ENCODE measurements at places on chromosomes 2 and 18.

- DNase-seq: no peak
Observed at GRCh38 chr2:9979977-9980376, 28.5 kb downstream of the GRHL1 start.

GRCh38 chr18:58557008-58557435, 71.9 kb downstream of the ALPK2 start:
- no peak for DNase-seq

- no peak for DNase-seq
Observed at GRCh38 chr2:71129902-71130151, 202 bp downstream of the MCEE start.

- no peak for DNase-seq
Observed at GRCh38 chr2:10178751-10179150, 56.2 kb downstream of the RRM2 start.

GRCh38 chr2:38068234-38068633, 7.7 kb downstream of the CYP1B1 start:
- DNase-seq: no peak

GRCh38 chr18:11506856-11507255, 102.5 kb upstream of the SLC35G4 start:
- DNase-seq: no peak

All from CMK (cell line).